NCI-H1092 treated with DMSO at 0.1 percent for 48 hours (cell line): ENCODE measurements at places on chromosomes 1 and 21.

DNA sequence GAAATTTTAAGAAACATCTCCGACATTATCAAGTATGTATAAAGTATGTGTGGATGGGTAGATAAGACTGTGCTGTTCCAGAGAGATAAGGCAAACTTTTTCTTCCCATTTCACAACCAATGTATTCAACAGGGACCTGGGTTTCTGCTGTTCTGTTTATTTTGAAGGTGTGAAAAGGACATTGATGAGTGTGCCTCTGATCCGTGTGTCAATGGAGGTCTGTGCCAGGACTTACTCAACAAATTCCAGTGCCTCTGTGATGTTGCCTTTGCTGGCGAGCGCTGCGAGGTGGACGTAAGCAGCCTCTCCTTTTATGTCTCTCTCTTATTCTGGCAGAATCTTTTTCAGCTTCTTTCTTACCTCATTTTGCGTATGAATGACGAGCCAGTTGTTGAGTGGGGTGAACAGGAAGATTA lies 174.0 kb downstream of the CRB1 start:
- DNase-seq: no peak

- DNase-seq: no peak
These were observed 1.6 kb downstream of the TENT5C start for GRCh38 chr1:117607471-117607870.

DNA sequence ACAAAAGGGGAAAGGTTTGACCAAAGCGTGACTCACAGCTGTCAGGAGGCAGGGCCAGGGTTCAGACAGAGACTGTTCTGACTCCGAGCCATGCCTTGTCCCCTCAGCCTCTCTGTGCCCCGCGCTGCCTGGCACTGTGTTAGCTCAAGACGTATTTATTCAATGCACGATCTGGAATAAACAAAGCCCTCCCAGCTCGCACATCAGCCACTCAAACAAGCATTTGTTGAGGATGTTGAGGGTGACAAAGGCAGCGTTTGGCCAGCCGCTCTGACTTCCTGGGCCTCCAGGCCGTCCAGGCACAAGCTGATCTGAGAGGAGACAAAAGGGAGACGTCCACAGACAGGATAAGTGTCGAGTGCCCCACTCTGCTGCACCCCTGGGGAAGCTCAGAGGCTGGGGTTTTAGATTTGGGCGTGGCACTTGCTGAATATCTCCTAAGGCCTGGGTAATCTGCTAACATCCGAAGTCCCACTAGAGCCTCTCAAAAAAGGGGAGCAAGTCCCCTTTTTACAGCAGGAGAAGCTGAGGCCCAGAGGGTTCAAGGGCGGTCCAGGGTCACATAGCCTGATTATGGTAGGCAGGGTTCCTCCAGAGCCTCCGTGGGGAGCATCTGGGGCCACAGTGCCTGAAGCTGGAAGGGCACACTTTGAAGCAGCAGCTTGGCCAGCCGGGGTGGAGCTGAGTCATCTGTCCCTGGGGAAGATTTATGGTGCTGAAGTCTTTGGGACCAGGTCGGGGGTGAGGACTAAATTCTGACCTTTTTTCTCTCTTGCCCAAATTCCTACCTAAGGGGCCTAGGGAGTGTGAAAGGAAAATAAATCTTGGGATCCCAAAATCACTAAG lies 95.9 kb downstream of the SPSB1 start:
- no peak for DNase-seq

DNA sequence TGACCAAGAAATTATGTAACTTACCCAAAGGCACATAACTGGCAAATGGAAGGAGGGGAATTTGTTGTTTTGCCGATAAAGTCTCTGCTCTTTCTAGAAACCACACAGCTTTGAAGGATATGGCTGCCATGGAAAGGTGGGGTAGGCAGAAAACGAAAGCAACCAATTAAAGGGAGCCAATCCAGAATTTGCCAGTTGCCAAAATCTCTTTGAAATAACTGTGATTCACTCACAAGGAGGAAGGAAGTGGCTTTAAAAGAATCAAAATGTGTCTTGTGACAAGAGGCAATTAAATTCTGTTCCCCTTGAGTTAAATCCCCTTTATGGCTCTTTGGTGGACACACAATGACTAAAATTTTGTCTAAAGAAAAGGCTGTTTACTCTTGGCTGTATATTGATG lies 61.2 kb upstream of the CCDC190 start:
- DNase-seq: no peak

GRCh38 chr1:97007840-97008604 lies 286.4 kb downstream of the PTBP2 start:
- DNase-seq: no peak
